Activated CD4-positive, alpha-beta T cell treated with anti-CD3 and anti-CD28 coated beads, Interleukin-2, amount 10 ng/mL, durations not matched to agents 7 days and 5 days (primary cell): ENCODE measurements at places on chromosomes 1 and 21. TPM values are rescaled to one million over a fixed set of nuclear protein-coding genes. Genes with fewer than 3 reads are reported as not detected.

The MCOLN2 gene
- total RNA-seq, result 15.0 TPM

The S100A7A gene
- not detected for total RNA-seq

The OR2T3 gene
- total RNA-seq, result not detected

The KRTAP7-1 gene
- not detected for total RNA-seq

The KIRREL1 gene
- not detected for total RNA-seq

The AMY2B gene
- 8.5 TPM for total RNA-seq

The TDRD5 gene
- total RNA-seq, result not detected

The PAQR6 gene
- total RNA-seq, result 7.3 TPM

The PTGER3 gene
- 0.12 TPM for total RNA-seq

The ADORA1 gene
- not detected for total RNA-seq

The SEMA6C gene
- total RNA-seq, result 3.8 TPM

The CA6 gene
- total RNA-seq, result 0.31 TPM

The SPRR2D gene
- not detected for total RNA-seq

The TAF1A gene
- 10.6 TPM for total RNA-seq

The LY9 gene
- total RNA-seq, result 45.9 TPM

The FMO4 gene
- 1.7 TPM for total RNA-seq

The IL6R gene
- 9.3 TPM for total RNA-seq

The FAM72B gene
- total RNA-seq, result 25.6 TPM

The VANGL2 gene
- total RNA-seq, result 0.04 TPM

The HES4 gene
- 0.42 TPM for total RNA-seq

The MGST3 gene
- 61.6 TPM for total RNA-seq

The RUNX1 gene
- total RNA-seq, result 54.0 TPM

The COL6A1 gene
- total RNA-seq, result 0.40 TPM

The ADPRS gene
- 29.5 TPM for total RNA-seq

The SPRR2E gene
- not detected for total RNA-seq

The SEC16B gene
- 0.23 TPM for total RNA-seq

The KCNJ9 gene
- total RNA-seq, result not detected

The C4BPA gene
- not detected for total RNA-seq

The KIF1B gene
- total RNA-seq, result 14.1 TPM

The RGS16 gene
- total RNA-seq, result 2.0 TPM

The LRRC38 gene
- not detected for total RNA-seq
